ENCODE measurements at places on chromosomes 5 and 9. TPM values are rescaled to one million over a fixed set of nuclear protein-coding genes. Genes with fewer than 3 reads are reported as not detected.

ERMP1 gene
- 17.6 TPM for total RNA-seq

BRINP1 gene
- total RNA-seq, result 2.3 TPM

F2RL2 gene
- total RNA-seq, result 3.7 TPM

IFNA21 gene
- not detected for total RNA-seq

CYLC2 gene
- not detected for total RNA-seq

PTGR1 gene
- 77.0 TPM for total RNA-seq

SLC28A3 gene
- 0.44 TPM for total RNA-seq

Measured in uterine smooth muscle cell (primary cell).